ENCODE measurements at places on chromosomes 12 and 14. TPM values are rescaled to one million over a fixed set of nuclear protein-coding genes. Genes with fewer than 3 reads are reported as not detected.
A peak's percentile ranks its signal among the peaks of the same experiment; 100 is the strongest.

DNA sequence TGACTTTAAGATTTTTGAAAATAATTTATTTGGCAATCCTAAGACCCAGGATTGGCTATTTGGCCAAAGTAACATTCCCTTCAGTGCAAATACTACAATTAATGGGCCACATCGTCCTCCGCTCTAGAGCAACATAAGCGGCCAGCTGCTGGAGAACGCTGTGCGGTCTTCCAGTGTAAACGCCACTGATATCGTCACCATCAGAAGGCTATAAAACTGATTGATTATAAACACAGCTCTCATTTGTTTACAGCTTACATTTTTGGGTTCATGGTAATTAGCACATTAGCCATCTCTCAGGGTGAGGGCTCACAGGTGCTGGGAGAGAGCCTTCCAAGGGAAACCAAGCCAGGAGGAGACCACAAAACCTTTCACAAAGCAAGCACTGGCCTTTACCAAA is 130.1 kb upstream of the BMP4 start:
- H3K27ac ChIP-seq, result no peak overlapping the region
- no peaks in the 10 kb centered on the region for H3K36me3 ChIP-seq
- H3K4me3 ChIP-seq, result no peak overlapping the region
- no peak for DNase-seq
- no peaks in the 10 kb centered on the region for H3K27me3 ChIP-seq
- H3K4me1 ChIP-seq, result no peaks in the 10 kb centered on the region

- H3K27me3 ChIP-seq, result no peaks in the 10 kb centered on the region
- peak; percentile 99 for DNase-seq
- peaks cover 19% of the 10 kb centered on the region for H3K36me3 ChIP-seq
- H3K4me1 ChIP-seq, result no peaks in the 10 kb centered on the region
Observed at GRCh38 chr14:23094666-23095195, at the start of gene ACIN1. Gene ACIN1 (minus strand): TSS chr14:23095136. CDS start chr14:23095112, 24 bp downstream.

Gene P2RX2
- total RNA-seq, result not detected

DNA sequence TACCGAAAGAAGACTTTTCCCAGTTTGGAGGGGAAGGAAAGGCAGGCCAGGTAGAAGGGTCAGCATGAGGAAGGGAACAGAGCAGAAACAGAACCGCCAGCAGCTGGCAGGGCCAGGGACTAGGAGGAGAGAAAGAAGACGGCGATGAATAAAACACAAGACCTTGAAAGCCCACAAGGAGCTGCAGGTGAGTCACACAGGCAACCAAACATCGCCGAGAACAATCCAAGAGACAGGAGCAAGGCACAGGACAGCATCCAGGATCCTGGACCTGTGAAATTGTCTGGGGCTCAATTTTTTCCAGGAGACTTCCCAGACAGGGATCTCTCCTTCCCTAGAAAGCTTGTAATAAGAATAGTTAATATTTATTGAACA is 47.3 kb downstream of the NUAK1 start:
- no peak overlapping the region for H3K27ac ChIP-seq
- no peak overlapping the region for H3K4me3 ChIP-seq

DNA sequence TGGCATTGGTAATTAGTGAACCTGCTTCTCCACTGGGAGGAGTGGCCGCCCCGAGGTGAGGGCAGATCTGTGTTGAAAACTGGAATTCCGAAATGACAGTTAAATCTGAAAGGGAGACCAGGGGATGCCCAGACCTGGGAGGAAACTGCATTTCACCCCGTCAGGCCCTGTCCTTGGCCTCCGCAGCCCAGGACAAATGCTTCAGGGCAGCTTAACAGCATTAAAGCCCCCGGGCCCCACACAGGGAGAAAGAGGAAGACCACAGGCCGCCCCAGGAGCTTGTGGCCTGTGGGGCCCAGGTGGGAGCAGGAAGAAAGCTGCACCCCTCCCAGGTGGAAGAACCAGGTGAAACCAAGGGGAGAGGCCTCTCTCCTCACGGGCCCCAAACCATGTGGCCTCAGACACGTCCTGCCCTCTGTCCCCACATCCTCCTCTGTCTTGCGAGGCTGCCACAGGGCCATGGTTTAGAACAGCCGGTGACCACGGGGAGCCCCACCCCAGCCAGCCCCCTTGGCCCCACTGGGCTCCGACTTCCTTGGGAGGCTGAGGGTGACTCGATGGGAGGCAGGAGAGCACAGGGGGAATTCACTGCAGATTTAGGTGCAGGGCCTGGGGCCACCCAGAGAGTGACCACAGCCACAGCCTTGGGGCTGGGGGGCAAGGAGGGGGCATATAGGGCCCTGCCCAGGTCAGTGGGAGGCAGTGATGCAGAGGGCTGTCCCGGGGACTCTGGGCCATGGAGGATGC is 265.4 kb downstream of the ADGRD1 start:
- H3K4me1 ChIP-seq, result no peaks in the 10 kb centered on the region
- H3K27ac ChIP-seq, result no peak overlapping the region
- no peak for DNase-seq
- no peak overlapping the region for H3K4me3 ChIP-seq
- no peaks in the 10 kb centered on the region for H3K36me3 ChIP-seq

DNA sequence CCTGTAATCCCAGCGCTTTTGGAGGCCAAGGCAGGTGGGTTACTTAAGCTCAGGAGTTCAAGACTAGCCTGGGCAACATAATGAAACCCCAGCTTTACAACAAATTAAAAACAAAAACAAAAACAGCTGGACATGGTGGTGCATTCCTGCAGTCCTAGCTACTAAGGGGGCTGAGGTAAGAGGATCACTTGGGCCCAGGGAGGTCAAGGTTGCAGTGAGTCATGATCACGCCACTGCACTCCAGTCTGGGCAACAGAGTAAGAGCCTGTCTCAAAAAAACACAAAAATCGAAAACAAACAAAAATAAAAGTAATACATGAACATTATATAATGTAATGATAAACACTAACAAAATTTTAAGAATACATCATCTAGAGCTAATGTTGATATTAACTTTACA is 46.2 kb upstream of the GRIP1 start:
- H3K36me3 ChIP-seq, result no peaks in the 10 kb centered on the region
- no peak overlapping the region for H3K4me3 ChIP-seq
- no peaks in the 10 kb centered on the region for H3K4me1 ChIP-seq

Gene MMAB
- 47.1 TPM for total RNA-seq

DNA sequence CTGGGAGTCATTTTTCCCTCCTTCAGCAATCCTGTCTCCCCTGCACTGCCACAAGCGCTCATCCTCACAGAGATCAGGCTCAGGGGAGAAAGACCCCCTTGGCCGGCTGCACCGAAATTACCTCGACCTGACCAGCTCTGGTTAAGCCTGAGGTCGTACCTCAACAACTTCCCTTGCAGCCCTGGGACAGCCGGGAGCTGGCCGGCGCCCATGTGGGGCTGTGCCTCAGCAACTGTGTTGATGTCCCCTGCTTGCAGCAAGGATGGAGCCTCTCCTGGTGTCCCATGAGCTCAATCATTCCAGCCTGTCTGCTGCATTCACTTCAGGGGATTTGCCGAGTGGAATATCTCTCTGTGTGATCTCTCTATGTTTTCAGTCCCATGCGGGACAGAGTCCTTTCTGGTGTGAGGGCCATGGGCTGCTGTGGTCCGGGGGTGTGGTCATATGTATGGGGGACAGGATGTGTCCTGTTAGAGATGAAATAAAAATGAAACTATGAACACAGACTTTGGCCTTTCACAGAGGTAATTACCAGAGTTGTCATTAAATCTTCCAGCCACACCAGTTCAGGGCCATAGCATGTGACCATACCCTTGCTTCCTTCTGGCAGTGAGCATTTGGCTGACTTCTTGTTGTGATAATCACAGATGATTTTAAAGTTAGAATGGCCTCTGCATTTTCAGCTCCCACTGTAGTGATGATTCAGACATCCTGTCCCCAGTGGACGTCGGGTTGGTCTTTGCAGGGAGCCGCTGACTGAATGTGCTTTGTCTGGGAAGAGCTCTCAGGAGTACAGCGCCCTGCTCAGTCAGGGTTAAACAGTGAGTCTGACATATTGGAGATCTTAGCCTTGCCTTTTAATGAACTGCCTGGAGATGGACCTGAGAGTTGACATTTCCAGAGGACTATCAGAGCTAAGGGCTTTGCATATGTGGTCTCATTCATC is 405.9 kb downstream of the AACS start:
- H3K36me3 ChIP-seq, result no peaks in the 10 kb centered on the region
- no peak overlapping the region for H3K4me3 ChIP-seq
- DNase-seq, result no peak
- H3K4me1 ChIP-seq, result no peaks in the 10 kb centered on the region
- H3K27ac ChIP-seq, result no peak overlapping the region

DNA sequence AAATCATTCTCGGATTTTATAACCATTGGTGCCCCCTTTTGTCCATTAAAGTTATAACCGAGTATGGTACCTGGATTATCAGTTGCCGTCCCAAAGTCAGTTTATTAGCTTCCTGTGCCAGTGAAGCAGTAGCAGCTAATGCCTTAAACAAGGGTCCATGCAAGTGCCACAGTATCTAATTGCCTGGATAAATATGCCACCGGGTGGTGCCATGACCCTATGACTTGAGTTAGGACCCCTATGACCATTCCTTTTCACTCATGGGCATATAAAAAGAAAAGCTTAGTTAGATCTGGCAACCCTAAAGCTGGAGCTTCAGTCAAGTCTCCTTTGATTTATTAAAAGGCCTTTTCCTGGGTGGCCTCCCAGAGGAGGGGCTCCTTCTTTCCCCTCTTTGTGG is 1314.6 kb downstream of the TMEM121 start:
- peaks cover 3% of the 10 kb centered on the region for H3K27me3 ChIP-seq
- H3K36me3 ChIP-seq, result no peaks in the 10 kb centered on the region
- no peak overlapping the region for H3K27ac ChIP-seq
- H3K4me1 ChIP-seq, result peaks cover 14% of the 10 kb centered on the region

DNA sequence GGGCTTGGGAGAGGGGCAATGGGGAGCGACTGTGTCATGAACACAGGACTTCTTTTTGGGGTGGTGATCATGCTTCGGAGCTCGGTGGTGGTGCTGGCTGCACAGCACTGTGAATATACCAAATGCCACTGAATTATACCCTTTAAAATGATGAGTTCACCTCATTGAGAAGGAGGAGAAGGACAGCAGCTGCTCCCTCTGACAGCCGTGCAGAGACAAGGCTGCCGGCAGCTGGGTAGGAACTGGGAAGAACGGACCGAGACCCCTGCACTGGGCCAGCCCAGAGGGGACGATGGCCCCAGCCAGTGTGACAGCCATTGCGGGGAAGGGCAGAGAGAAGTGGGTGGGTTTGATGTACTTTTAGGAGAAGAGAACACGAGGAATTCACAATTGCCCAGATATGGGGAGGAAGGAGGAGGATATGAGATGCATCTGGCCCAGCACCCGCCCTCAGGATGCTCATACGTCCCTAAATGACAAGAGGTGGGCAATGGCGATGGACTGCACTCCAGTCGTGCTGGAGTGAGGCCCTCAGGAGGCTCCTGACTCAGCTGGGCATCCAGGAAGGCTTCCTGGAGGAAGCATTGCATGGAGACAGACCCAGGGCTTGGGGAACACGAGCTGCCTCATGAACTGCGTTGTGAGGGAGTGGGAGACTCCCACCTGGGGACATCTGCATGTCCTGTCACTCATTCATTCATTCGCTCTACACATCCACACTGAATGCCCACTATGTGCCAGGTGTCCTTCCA is 64.3 kb upstream of the C14orf180 start:
- DNase-seq, result no peak
- H3K27ac ChIP-seq, result no peak overlapping the region
- no peaks in the 10 kb centered on the region for H3K36me3 ChIP-seq
- no peak overlapping the region for H3K4me3 ChIP-seq

DNA sequence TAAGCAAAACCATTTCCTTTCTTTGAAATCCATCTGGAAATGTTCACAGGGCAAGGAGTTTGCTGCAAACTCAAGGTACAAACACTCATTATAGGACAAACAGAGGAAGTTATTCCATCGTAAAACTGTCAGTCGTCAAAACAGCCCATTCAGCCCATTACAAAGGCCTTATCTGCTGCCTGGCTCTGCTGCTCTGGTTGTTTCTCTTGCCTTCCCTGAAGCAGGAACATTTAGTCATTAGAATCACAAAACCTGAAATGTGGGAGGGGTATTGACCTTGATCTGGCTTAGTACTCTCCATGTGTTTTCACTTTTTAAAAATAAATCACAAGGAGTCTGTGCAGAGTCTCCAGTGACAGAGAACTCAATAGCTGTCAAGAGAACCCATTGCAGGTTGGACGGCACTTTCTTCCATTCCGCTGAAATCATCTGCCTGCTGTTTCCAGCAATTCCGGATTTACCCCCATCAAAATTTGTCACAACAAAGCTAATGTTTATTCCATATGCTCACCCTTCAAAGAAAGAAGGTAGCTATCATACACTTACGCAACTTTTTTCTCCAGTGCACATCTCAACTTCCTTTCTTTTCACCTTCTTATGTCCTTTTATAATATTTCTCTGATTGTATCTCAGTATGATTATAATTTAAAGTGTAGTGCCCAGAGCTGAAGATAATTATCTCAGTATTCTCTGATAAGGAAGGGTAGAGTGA is 24.6 kb upstream of the ITPR2 start:
- no peaks in the 10 kb centered on the region for H3K36me3 ChIP-seq
- no peak for DNase-seq

DNA sequence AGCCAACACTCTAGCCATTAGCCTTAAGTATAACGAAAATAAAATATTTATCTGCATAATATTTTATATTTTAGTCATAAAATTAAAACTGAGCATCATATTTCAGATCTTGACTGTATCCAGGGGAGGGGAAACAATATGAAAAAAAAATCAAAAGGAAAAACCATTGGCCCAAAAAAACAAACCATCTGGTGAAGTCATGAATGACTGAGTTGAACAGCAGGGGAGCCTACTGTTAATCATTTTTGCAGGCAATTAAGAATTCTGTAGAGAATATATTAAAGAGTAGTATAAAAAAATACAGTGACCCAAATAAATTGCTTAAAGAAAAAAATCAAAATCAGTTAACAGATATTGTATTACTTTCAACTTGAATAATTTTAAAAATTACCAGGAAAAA is 224.8 kb downstream of the C12orf50 start:
- peaks cover 29% of the 10 kb centered on the region for H3K4me1 ChIP-seq
- no peak overlapping the region for H3K27ac ChIP-seq
- DNase-seq, result no peak
- no peak overlapping the region for H3K4me3 ChIP-seq

Gene KRT1
- not detected for total RNA-seq

Gene PPM1A
- total RNA-seq, result 43.2 TPM

- no peak overlapping the region for H3K4me3 ChIP-seq
- H3K4me1 ChIP-seq, result peaks cover 18% of the 10 kb centered on the region
- no peaks in the 10 kb centered on the region for H3K27me3 ChIP-seq
- no peak overlapping the region for H3K27ac ChIP-seq
- DNase-seq, result no peak
Observed at GRCh38 chr14:92959761-92960680, 37.1 kb downstream of the CHGA start.

DNA sequence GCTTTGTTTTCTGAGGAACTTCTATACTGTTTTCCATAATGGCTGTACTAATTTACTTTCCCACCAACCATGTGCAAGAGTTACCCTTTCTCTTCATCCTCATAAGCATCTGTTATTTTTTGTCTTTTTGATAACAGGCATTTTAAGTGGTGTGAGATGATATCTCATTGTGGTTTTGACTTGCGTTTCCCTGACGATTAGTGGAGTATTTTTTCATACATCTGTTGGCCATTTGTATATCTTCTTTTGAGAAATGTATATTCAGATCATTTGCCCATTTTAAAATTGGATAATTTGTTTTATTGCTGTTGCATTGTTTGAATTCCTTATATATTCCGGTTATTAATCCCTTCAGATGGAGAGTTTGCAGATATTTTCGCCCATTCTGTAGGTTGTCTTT is 10.2 kb upstream of the HMGA2 start:
- DNase-seq, result no peak
- H3K27ac ChIP-seq, result no peak overlapping the region
- H3K36me3 ChIP-seq, result no peaks in the 10 kb centered on the region
- no peaks in the 10 kb centered on the region for H3K27me3 ChIP-seq

Gene NTF3
- total RNA-seq, result 1.4 TPM
